ENCODE measurements at places on chromosomes 7 and 10. TPM values are rescaled to one million over a fixed set of nuclear protein-coding genes. Genes with fewer than 3 reads are reported as not detected.

- no peak for DNase-seq
Measured at GRCh38 chr7:117172283-117172682, 150.6 kb downstream of the WNT2 start.

The OR2A7 gene
- total RNA-seq = 4.8 TPM

The STEAP4 gene
- total RNA-seq = 9.8 TPM

The PNLIPRP1 gene
- total RNA-seq = 2.1 TPM

GRCh38 chr7:107999779-108000560, 3.0 kb downstream of the LAMB1 start:
- DNase-seq = no peak

GRCh38 chr10:70671619-70672164, 614 bp upstream of the ADAMTS14 start:
- DNase-seq = no peak

DNA sequence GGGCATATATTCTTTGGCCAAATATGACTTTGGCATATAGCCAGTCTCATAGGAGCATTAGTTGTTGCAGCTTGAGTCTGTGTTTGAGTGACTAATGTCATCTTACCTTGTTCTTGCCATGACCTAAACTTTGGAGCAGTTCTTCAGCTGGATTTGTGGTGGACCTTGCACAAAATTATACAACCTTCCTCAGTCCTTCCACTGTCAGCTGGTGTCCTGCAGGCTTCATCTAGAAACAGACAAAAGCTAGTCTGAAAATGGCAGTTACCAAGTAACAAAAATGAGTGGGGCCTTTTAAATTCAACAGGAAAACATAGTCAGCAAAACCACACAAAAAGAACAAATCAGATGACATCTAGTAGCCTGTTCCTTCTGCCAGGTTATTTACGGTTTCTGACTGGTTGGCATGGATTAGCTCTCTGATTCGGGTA, 59.5 kb upstream of the HECTD2 start:
- no peak for DNase-seq

DNA sequence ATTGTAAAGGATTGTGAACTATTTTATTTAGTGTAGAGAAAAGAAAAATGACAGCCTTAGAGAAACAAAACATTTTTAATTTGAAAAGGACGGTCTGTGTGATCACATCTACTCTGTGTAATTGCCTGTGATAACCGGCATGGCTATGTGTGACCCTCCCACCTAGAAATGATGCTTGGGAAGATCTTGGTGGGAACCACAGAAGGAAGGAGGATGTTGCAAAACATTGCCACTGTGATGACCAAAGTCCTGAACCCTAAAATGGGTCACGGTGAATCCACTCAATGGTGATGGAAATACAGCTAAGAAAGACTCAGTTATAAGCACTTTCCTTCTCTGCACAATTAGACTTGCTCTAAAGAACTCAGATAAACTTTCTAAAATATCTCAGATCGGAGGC, 221.3 kb upstream of the FRMD4A start:
- DNase-seq = no peak
